ENCODE measurements at places on chromosomes 11 and 22.

DNA sequence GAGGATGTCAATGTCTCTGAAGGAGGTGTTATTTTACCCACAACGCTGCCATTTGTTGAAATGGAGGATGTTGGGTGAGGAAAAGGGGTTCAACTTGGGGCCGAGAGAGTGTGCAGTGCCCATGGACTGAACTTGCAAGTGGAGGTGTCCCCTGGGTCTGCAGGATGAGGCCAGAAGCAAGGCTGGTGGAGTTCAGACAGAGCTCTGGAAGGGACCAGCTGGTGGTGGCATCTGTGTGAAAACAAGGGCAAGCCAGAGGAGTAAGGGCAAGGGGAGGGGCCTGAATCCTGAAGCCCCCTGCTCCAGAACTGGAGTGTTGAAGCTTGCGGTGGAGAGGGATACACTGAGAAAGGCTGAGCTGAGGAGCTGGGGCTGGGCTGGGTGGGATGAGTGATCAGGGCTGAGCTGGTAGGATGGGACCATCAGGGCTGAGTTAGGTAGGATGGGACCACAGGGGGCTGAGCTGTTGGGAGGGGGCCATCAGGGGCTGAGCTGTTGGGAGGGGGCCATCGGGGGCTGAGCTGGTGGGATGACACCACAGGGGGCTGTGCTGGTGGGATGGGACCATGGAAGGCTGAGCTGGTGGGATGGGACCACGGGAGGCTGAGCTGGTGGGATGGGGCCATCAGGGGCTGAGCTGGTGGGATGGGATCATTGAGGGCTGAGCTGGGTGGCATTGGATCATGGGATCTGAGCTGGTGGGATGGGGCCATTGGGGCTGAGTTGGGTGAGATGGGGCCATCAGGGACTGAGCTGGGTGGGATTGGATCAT, 13.4 kb upstream of the CTSD start:
- no peak for DNase-seq

- DNase-seq = peak; percentile 21
These were observed 3.6 kb upstream of the APOBEC3A start for GRCh38 chr22:38953577-38954413.

DNA sequence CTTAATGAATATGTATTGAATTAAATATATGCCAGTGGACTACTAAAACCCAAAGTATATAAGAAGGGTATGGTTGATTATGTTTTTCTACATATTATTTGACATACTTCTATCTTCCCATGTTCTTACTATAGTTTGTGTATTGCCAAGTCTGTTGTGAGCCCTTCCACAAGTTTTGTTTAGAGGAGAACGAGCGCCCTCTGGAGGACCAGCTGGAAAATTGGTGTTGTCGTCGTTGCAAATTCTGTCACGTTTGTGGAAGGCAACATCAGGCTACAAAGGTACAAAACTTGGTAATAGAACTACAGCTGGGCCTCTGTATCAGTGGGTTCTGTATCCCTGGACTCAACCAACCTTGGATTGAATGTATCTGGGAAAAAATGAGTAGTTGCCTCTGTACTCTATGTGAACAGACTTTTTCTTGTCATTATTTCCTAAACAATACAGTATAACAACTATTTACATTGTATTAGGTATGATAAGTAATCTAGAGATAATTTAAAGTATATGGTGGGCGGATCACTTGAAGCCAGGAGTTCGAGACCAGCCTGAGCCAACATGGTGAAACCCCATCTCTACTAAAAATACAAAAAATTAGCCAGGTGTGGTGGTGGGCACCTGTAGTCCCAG, 38.7 kb upstream of the TTC36 start:
- DNase-seq = peak; percentile 76

DNA sequence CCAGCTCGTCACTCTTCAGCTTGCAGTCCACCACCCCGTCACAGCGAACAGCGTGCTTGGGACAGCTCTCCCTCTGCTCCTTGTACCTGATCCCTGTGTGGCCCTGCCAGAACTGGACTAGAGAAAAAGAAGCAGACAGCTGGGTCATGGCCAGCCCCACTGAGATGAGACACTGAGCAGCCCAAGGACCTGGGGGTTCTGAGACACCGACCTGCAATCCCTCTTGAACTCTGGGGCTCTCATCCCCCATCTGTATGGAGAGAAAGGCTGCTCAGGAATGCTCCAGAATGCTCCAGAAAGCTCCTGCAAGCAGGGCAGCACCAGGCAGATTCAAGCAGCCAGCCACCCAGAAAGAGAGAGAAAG, 14.8 kb downstream of the TMPRSS13 start:
- no peak for DNase-seq

- DNase-seq = no peak
These were observed 22.3 kb upstream of the A4GALT start for GRCh38 chr22:42742940-42743339.

- DNase-seq = no peak
These were observed 38.6 kb upstream of the NCAM1 start for GRCh38 chr11:112922606-112923005.

GRCh38 chr11:77770629-77771028, 49.9 kb downstream of the RSF1 start:
- DNase-seq = no peak

- no peak for DNase-seq
These were observed 6.6 kb upstream of the ARAP1 start for GRCh38 chr11:72758690-72759389.

DNA sequence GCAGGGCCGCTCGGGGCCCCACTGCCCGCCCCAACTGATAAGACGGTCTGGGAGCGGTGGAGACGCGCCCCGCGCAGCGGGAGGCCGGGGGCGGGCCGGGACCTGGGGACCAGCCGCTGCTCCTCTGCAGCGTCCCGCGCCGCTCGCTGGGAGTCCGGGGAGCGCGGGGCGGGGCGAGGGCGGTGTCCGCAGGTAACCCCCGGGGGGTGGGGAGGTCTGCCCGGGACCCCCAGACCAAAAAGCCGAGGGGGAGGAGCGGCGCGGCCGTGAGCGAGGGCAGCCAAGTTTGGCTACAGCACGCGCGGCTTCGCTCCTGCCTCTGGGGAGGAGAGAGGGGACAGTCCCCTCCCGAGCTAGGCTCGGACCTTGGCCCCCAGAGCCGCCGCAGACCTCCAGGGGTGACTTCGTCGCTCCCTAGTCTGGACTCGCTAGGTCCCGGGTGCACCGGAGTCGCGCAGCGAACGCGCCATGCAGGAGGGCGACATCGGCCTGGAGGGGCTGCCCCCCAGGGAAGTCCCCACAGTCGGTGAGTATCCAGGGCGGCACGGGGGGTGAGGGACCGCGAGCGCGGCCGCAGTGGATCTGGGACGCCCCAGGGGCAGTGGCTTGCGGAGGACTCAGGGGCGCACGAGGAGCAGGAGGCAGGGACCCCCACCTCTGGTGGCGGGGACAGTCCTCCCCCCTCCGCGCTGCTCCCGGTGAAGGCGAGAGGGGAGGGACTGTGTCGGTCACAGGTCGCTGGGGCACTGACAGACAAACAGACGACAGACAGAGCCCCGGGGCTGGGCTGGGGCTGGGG, 92.3 kb upstream of the ANO1 start:
- DNase-seq = no peak

DNA sequence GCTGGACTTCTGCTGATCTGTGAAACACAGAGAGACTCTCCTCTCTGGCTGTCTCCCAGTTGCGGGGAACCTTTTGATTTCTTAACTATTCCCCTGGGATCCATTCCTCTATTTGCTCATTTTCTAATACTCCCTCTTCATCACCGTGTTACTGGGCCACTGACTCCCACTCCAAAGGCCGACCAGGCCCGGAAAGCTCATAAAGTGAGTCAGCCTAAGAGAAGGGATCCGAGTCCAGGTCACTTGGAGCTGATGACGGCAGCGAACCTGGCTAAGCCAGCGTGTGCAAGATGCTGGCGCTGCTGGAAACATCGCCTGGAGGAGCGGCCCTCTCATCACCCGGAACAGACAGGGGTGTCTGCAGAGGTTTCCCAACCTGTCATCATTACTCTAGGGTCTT, 112.8 kb downstream of the FBXO7 start:
- no peak for DNase-seq

DNA sequence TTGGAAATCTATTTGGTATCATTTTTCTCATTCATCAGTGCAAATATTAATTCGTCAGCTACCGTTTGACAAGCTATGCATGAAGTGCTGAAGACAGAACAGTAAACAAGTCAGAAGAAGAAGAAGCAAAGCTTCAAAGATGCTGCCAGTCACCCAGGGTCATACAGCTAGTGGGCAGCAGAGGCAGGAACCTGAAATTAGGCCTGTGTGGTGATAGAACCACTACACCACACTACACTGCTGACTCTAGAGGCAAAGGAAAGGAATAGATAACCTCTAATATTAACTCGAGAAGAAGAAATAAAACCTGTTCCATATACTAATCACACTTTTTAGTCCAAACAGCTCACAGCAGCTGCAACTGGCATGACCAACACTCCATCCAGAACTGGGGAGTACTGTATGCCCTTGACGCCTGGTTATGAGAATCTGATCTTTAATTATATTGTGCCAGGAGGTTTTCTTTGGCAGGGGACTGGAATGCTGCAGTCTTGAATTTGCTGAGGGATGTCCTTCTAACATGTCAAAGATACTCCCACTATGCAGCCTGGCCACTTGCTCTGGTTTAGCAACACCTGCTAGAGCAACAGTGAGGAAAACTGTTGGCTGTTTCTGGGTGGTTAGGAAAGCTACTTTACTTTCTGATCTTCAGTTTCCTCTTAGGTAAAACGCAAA, 73.0 kb downstream of the PAK1 start:
- DNase-seq = no peak

DNA sequence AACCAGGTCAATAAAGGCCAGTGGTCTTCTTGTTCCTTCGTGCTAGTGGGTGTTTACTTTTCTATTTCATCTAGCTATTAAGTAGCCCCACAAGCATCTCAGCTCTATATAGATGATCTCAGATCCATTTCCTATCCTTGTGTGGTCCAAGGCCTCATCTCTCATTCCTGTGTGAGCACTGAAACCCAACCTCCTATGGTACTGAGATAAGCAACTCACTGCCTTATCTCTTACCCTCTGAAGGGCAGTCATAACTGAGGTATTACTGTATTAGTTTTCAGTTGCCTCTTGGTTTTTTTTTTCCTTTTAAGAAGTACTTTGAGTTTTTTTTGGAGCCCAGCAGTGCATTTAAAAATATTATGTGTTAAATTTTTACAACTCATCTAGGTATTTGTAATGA, 28.3 kb downstream of the ACER3 start:
- no peak for DNase-seq

DNA sequence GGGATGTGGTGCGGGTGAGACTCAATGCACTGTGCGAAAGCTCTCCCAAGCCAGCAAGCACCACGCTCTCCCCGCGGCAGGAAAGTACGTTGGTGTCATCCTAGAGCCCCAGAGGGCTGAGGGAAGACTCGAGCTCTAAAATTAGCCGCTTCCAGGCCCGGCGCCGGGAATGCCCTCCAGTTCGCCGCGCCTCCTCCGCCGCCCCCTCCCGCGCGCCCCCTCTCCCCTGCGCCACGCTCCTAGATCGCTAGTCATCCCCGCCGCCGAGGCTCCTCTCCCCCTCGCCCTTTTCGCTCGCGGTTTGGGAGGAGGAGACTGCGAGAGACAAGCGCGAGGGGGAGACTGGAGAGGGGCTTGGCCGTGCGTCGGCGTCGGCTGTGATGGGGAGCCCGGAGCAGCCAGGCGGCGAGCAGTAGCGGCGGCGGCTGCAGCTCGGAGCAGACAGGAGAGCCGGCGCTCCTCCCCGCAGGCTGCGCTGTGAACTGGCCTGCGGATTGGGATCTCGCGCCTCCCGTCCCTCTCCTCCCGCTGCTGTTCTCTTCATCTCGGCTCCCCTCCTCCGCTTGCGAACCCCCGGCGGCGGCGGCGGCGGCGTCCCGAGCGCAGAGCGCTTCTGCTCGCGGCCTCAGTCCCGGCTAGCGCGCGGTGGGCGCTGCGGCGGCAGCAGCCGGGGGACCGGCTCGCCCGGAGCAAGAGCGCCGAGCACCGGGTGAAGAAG, at the start of gene FAT3:
TSS of gene FAT3 (plus strand) at position 412 of the 718 bp plus-strand sequence. CDS start 127,295 bp downstream, outside the sequence.
- DNase-seq = no peak

DNA sequence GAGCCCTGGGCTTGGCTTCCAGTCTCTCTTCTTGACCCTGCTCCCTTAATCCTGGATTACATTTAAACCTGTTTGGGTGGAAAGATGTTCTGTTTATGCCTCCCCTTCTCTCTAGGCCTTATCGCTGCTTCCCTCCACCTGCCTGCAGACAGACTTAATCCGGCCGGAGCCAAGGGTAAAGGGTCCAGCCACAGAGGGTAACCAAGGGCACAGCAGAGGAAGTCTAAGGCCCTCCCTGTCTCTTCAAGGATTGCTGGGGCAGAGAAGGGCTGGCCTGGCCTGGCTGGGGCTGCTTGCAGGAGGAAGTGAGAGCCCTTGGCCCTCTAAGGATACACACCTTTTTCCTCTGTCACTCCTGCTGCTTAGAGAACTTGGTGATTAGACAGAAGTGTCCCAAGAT, 2.1 kb downstream of the GAL3ST3 start:
- no peak for DNase-seq

- DNase-seq = no peak
These were observed 25.5 kb upstream of the RFPL3 start for GRCh38 chr22:32331918-32332725.

- DNase-seq = no peak
These were observed 29.0 kb upstream of the FGF3 start for GRCh38 chr11:69848201-69848600.

- DNase-seq = no peak
These were observed 38.8 kb upstream of the CHRNA10 start for GRCh38 chr11:3709977-3710376.

DNA sequence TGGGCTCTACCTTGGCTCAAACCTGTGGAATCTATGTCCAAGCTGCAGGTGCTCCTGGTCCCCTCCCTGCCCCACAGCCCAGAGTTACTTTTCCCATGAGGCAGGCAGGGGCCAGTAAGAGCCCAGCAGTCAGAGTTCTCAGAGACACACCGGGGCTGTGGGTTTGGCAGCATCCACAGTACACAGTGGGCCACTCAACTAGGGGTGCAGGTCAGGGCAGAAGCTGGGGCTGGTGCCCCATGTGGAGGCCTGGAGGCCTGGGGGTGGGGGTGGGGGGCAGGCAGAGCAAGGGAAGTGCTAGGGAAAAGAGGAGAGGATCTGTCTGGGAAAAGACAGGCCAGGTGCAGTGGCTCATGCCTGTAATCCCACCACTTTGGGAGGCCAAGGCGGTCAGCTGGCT, 2.5 kb downstream of the UPK2 start:
- no peak for DNase-seq

GRCh38 chr11:84721561-84721961, 905.6 kb downstream of the DLG2 start:
- no peak for DNase-seq

- no peak for DNase-seq
These were observed 187.0 kb upstream of the ISX start for GRCh38 chr22:34879001-34879400.

DNA sequence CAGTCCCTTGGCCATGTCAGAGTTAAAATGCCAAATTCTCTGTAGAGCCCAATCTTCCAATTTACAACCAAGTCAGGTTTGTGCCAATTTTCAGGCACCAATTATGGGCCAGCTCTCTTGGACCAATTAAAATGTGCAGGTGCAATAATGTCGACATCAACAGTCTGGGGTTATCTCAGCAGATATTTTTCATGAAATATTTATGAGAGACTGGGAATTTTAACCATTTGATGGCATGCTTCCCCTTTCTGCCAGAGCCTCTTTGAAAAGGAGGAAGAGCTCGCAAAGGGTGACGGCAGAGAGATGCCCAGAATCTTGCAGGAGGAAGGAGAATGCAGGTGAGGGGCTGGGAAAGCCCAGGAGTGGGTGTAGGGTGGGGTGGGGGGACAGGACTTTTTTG, 100.8 kb upstream of the SYT13 start:
- DNase-seq = no peak

Measured in T-cell (primary cell).